Activated T-helper 1 cell treated with anti-CD3 and anti-CD28 coated beads, Interleukin-12 subunit alpha, Interleukin-12 subunit beta, Interleukin-2, Interleukin-4 antibody, amounts not matched to agents 30 ng/mL and 10 ng/mL and 1 ng/mL, durations not matched to agents 14 hours and 24 hours and 36 hours (primary cell): ENCODE measurements at places on chromosomes 1 and 21. TPM values are rescaled to one million over a fixed set of nuclear protein-coding genes. Genes with fewer than 3 reads are reported as not detected.

GRCh38 chr1:240495601-240496000 lies 116.4 kb downstream of the GREM2 start:
- DNase-seq, result no peak

DNA sequence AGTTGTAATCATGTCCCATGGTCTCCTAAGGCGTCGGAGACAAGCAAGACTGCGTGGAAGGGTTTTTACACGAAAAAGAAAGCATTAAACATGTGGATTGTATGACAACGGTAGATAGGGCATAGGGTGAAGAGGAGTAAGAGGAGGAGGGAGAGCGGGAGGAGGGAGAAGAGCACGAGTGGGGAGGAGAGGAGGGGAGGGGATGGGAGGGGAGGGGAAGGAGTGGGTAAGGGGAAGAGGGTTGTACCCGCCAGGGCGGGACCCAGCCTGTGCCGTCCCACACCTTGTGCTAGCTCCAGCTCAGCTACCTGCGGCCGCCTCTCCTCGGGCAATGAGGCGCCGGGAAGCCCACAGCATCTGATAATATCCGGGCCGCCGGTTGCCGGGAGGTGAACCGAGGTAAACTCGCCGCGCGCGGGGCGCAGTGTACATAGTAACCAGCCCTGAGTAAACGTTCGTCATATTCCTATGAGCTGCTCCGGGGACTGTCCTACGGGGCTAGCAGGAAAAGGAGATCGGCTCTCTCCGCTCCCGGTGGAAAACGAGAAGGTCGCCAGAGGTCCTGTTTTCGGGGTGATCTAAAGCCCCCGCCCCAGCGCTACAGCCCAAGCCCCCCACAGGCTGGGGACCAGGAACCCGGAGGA lies 449 bp upstream of the RCAN3 start:
- DNase-seq, result peak; percentile 79

GRCh38 chr1:63590166-63590560 lies 3.0 kb upstream of the PGM1 start:
- no peak for DNase-seq

CBR3 gene
- total RNA-seq, result 16.4 and 16.9 TPM in 2 replicates

CFHR2 gene
- not detected in 2 replicates for total RNA-seq

DNA sequence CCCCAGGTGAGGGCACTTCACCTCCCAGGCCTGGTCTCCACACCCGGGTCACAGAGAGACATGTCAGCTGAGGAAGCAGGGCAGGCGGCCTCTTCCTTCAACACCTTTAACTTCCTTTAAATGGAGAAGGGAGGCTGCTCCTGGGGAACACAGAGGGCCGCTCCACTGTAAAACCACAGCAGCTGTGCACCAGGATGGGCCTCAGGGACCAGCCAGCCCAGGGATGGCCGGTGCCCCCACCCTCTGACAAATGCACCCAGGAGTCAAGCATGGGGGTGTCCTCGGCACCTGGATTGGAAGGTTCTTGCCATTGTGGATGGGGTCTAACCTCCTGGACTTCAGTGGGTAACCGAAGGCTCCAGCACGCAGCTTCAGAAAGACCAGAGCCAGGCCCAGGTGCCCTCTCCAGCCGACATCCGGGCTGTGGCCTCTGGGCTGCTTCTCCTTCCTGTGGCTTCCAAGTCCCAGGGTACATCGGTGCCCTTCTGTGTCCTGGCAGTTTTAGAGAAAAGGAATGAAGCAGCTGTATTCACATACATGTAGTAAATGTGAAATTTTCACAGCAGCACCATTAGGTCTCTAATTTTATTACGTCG lies 121.7 kb upstream of the COL6A1 start:
- no peak for DNase-seq

DNA sequence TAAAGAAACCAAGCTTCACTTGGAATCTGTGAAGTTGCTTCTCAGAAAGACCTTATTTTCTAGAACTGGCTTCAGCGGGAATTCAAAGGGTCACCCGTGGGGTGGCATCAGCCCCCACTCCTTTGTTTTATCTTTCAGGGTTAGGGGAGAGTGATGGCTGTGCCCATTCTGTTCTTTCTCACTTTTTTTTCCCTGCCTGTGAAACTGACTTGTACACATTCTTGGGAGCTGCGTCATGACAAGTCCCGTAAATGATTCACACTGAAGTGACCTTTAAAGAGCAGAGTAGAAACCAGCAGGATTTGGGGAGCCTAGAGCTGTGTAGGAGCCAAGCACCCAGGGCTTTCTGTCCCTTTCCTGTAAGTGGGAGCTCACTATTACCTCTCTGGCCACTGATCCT lies 43.8 kb downstream of the SLC44A3 start:
- no peak for DNase-seq

GRCh38 chr1:17441265-17441992 lies 2.0 kb upstream of the RCC2 start:
- DNase-seq, result peak; percentile 8

DNA sequence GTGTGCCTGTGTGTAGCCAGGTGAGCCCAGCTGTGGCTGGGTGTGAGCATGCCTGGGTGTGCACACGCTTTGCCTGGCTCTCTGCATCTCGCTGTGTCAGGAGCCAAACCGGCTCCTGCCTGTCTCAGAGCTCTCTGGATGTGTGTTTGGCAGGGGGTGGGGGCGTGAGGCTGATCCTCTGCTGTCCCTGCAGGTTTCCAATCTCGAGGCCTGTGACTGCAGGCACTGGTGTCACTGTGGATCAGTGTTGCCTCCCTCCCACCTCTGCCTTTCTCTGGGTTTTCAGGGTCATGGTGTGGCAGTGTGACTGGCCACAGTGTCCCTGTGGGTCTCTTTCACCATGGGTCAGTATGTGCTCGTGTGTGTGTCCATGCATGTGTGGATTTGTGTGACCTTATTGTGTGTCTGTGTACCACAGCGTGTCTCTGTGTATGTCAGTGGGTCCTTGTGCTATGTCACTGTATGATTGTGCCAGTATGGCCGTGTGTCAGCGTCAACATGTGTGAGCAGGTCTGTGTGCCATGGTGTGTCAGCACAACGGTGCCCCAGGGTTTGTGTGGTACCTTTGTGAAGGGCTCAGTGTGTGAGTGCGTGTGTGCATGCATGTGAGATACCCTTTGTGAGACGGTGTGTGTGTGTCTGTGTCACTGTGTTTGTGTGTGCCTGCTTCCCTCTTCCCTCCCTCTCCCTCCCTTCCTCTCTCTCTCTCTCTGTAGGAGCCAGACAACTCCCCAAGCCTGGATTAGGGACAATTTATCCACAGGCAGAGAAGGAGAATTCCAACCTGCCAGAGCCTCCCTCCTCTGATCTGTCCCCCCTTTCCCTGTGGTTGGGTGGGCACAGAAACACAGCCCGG lies 43.4 kb downstream of the AHDC1 start:
- DNase-seq, result no peak
